ENCODE measurements at places on chromosomes 16 and 17.

DNA sequence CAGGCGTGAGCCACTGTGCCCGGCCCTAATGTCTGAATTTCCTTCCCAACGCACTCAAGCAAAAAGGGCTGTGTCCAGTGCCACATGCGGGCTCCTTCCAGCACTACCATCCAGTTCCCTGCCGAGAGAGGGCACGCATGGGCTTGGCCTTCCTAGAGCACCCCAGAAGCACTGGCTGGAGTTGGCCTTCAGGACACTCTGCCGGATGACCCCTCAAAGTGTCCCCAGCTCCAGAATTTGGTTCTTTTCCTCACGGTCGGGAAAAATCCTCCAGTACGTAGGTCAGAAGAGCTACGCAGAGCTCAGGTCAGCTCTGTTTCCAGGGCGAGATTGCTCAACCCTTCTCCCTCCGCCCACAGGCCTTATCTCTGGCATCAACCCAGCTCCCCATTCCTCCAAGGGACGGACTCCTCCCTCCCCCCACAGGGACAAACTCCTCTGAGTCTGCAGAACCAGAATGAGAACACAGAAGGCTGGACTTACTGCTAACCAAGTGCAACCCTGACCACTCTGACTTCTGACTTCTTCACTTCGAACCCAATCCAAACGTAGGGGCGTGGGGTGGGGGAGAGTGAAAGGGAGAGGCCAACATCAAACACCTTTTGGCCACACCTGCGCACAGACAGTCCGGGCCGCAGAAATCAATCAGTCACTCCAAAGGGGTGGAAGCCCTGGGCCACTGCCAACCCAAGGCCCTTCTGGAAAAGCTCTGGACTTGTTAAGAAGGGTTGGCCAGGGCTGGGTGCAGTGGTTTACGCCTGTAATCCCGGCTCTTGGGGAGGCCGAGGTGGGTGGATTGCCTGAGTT lies 3.6 kb downstream of the CDC42EP4 start:
- DNase-seq: no peak

- DNase-seq: no peak
Observed at GRCh38 chr17:35791681-35792350, 3.6 kb downstream of the MMP28 start.

DNA sequence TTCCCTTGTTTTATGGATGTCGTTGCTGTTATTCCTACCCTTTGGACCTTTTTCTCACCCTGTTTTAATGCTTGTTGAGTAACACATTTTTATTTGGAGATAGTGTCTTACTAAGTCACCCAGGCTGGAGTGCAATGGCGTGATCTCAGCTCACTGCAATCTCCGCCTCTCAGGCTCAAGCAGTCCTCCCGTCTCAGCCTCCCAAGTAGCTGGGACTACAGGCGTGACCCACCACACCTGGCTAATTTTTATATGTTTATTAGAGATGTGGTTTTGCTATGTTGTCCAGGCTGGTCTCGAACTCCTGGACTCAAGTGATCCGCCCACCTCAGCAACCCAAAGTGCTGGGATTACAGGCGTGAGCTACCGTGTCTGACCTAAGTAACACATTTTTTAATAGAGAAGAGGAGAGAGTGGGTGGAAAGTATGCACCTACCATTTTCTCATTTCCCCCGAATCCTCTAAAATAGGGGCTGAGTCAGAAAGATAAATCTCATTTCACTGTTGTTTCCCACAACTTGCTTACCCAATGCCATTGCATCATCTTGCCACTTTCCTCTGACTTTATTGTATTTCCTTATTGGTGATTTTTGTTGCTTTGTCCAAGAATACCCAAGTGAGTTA lies 7.0 kb downstream of the DHX40 start:
- DNase-seq: no peak

GRCh38 chr17:44492706-44493272 lies 10.4 kb downstream of the GPATCH8 start:
- no peak for DNase-seq

DNA sequence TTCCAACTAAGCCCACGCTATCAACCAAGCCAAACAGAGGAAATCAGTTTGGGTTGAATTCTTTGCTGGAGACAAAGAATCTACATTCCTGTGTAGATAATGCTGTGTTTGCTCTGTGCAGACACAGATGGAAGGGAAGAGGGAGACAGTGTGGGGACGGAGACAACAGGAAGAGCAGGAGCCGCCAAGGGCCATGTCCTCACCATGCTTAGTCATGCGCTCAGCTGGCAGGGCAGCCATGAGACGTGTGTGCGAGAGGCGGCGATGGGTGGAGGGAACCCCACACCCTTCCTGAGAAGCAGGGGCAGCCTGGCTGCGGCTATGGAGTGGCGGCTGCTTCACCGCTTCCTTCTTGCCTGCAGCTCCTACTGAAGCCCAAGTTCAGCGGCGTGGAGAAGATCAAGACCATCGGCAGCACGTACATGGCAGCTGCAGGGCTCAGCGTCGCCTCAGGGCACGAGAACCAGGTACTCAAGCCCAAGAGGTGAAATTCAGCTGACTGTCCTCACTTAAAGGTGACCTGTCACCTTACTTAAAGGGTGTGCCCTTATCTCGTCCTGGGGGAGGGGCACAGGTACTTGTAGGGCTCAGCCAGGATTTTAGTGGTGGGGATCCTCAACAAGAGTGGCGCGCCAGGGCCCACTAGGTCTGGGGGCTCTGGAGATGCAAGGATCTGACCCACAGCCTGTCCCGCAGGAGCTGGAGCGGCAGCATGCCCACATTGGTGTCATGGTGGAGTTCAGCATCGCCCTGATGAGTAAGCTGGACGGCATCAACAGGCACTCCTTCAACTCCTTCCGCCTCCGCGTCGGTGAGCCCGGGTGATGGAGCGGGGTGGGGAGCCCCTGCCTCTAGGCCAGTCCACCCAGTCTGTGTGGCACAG lies 47.5 kb downstream of the ADCY7 start:
- no peak for DNase-seq

DNA sequence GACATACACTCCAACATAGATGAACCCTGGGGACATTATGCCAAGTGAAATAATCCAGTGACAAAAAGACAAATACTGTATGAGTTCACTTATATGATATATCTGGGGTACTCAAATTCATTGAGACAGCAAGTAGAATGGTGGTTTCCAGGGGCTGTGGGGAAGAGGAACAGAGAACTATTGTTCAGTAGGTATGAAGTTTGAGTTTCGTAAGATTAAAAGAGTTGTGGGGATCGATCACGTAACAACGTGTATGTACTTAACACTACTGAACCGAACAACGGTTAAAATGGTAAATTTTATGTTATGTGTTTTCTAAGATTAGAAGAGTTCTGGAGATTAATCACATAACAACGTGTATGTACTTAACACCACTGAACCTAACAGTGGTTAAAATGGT lies 100.8 kb downstream of the HS3ST3A1 start:
- DNase-seq: no peak

DNA sequence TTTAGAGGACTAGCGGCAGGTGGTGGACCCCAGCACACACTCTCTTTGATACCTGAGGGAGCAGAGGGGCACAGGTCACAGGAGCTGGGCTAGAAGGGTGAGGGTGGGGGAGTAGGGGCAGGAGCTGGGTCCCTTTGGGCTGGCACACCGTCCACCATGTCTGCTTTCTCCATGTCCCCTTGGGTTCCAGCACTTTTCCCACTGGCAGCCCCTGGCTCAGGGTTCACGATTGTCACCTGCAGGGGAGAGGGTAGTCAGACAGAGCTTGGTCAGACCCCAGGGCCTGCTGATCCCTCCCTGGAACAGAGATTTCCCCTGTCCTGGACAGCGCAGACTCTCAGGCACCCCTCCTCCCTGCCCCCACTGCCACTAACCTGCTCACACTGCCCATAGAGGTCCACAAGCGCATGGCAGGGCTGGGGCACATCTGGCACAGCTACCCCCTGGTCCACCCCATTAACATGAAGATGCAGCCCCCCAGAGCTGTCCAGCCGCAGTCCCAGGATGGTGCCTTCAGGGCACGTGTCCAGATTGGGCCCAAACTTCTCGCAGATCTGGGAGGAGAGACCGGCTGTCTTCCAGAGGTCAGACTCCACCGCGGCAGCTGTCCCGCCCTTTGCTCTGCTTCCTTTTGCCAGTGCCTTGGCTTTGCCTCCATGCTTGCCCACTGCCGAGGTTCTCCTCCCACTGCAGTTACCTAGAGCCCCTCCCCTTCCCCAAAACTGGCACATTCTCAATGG lies 3.1 kb upstream of the GPS2 start:
- no peak for DNase-seq

DNA sequence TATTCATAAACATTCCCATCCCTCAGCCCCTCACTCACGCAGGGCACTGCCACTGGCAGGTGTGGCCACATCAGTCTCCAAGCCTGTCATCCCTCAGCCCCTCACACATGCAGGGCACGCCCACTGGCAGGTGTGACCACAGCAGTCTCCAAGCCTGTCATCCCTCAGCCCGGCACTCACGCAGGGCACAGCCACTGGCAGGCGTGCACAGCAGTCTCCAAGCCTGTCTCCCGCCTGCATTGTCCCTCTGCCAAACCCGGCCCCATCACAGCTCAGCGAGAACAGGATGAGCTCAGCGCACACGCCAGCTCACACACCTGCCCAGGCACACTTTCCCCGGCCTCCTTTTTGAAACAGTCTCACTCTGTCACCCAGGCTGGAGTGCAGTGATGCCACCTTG lies 11.4 kb upstream of the KREMEN2 start:
- no peak for DNase-seq

- no peak for DNase-seq
Observed at GRCh38 chr17:38898291-38898679, 27.1 kb upstream of the LASP1NB start.

- no peak for DNase-seq
Observed at GRCh38 chr17:21573961-21574610, 118.2 kb upstream of the KCNJ18 start.

GRCh38 chr16:11333010-11333409 lies 12.2 kb upstream of the RMI2 start:
- no peak for DNase-seq

DNA sequence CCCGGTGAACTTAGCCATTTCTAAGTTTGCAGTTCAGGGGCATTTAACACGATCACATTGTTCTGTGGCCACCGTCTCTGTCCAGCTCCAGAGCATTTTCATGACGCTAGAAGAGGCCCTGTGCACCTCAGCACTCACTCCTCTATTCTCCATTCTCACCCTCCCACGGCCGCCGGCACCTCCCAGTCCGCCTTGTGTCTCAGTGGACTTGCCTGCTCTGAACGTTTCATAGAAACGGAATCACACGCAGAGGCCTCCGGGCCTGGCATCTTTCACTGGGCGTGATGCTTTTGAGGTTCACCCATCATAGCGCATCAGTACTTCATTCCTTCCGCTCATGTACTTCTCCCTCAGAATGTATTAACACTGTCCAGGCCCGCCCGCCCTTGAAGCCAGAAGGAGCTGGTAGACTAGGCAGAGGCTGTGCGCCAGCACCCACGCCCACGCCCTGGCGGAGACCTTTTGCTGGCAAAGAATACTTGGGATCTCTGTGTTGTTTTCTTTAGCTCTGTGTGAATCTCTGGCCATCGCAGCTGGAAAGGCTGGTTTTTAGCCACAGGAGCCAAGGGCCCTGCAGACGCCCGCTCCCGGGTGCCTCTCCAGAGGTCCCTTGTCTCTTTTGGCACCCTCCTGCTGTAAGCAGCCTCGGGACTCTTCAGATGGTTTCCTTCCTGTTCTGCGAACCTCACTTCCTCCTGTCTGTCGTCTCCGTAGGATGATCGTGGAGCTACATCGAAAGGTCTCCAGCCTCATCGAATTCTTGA lies 23.4 kb upstream of the JPT2 start:
- DNase-seq: no peak

- DNase-seq: no peak
Observed at GRCh38 chr16:81513204-81514040, 68.8 kb downstream of the CMIP start.

GRCh38 chr16:16988963-16989362 lies 481.8 kb downstream of the XYLT1 start:
- no peak for DNase-seq

DNA sequence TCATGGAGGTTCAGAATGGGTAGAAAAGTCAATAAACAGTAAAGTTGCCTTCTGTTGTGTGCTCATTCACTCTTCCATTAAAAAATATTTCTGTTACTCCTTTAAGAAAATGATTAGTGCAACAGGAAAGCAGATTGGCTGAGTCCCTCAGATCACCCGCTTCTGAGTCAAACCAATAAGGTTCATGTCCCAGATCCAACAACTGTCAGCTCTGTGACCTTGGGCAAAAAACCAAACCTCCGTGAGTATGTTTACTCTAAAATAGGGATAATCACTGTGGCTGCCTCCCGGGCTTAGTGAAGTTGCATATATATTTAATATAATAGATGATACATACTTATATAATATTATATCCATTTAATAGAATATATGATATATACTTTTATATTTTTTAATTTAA lies 698.5 kb upstream of the RBFOX1 start:
- no peak for DNase-seq
